ENCODE measurements at places on chromosomes 16 and 17.

GRCh38 chr16:57600048-57600835, 28.2 kb upstream of the ADGRG1 start:
- no peak for DNase-seq

GRCh38 chr17:76485569-76485968, 15.7 kb downstream of the RHBDF2 start:
- no peak for DNase-seq

DNA sequence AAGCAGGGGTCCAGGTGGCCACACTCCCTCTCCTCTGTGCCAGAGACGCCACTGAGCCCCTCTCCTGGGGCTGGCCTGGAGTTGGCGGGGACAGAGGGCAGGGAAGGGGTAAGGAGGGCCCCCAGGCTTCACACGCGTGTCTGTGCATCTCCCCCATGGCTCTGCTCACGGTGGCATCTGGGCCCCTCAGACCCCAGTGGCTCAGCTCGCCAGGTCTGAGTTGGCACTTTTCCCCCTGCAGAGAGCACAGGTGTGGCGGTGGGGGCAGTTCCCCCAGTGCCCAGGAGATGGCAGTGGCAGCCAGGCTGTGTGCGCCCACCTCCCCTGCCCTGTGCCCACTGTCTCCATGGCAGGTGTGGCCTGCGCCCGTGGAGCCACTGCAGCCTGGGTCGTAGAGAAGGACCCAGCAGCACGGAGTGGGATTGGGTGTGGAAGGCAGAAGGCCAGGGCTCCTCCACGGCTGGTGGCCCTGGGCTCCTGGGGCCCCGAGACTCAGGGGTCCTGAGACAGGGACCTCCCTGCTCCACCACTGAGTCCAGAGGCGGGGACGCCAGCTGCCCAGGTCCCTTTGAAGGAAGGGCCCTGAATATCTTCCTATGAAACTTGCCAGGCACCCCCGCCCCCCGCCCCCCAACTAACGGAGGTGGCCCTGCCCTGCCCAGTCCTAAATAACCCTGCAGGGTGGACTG, 4.3 kb upstream of the APRT start:
- no peak for DNase-seq

GRCh38 chr17:7204828-7205461, 14.7 kb downstream of the DLG4 start:
- DNase-seq, result peak; percentile 73

DNA sequence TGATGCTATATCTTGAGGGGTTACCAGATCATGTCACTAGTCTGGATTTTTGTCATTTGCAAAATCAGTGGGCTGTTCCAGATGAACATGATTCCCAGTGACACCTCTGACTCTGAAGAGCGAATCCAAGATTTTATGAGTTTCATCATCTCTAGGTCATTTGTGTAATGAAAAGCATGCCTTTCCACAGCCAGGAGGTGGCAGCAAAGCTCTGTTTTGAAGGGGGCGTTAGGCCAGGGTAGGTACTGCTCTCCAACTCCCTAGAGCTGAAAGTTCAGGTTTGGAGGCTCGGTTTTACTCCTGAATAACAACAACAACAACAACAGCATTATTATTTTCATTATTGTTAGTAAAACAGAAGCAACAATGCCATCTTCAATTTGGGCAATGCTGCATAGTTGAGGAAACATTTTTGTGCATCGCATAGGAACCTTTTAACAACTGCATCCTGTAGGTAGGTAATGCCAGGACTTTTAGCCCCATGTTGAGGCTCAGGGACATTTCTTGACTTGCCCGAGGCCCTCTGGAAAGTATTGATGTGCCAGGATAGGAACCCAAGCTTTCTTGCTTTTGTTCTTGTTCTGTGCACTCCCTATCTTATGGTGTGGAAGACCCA, 77.0 kb downstream of the MYH13 start:
- DNase-seq, result peak; percentile 47

GRCh38 chr17:78748730-78749317, 33.2 kb downstream of the CYTH1 start:
- DNase-seq, result no peak

DNA sequence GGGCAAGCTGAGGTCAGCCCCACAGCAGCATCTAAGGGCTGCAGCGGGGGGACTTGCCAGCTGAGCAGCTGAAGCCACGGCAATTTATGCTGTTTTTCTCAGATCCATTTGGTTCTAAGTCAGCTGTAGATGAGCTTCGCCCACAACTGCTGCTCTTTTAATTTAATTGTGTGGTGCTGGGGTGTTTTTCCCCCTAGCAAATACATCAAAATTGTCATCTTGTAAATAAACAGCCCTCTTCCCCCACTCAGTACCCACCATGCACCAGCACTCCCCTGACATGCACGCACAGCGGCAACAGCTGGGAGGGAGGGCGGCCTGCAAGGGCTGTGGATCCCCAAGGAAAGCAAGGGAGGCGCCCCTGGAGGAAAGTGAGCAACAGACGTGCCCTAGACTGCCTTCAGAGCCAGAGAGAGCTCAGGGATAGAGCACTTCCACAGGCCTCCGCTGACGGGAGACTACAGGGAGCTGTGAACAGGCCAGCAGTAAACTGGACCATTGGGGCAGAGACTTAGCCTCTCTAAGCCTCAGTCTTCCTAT, 149.5 kb downstream of the TMEM132E start:
- DNase-seq, result no peak

- no peak for DNase-seq
Observed at GRCh38 chr16:57785924-57786323, 16.4 kb downstream of the KIFC3 start.

DNA sequence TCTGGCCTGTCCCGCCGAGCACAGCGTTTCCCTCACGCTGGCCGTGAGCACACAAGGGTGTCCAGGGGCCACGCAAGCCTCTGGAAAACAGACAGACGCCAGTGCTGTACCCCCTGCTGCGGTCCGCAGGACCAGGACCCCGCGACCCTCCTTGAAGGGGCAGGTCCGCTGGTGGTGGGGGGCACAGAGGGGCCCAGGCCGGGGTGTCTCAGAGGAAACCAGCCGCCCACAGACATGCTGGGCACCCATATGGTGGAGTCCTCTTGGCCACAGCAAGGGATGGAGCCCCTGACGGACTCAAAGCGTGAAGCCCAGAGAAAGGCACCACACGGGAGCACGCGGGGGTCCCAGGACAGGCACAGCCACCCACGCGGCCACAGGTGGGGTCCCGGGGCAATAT, 34.4 kb downstream of the METRNL start:
- DNase-seq, result no peak

DNA sequence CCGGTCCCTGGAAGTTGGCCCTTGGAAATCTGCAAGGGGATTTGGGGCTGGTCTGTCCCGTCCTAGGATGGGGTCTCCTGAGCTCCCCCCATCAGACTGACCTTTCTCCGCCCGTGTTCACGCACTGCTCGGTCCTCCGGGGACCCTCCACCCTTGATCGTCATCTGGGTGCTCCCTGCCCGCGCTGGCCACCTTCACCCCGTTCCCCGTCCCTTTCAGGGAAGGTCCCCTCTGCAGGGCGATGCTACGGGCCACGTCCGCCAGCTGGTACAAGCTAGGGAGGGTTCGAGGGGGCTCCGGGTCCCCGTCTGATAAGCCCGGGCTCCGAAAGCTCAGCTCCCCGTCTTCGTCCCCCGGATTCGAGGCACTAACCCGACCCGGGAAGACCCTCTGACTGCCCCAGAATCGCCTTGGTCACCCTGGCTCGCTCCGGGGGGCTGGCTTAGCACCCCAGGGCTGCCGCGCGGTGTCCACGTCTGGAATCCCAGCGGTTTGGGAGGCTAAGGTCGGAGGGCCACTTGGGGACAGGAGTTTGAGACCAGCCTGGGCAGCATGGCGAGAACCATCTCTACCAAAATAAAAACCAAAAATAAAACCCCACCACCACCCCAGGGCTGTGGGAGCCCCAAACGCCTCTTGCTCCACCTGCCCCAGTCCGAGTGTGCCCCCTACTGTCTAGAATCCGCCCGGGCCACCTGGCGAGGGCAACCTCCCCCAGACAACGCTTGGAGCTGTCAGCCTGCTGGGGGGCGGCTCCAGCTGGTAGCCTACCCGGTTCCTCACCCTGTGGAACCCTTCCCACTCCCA, 1.1 kb upstream of the SLC43A2 start:
- no peak for DNase-seq

GRCh38 chr17:76677406-76677805, 33.4 kb downstream of the MXRA7 start:
- DNase-seq, result no peak

- no peak for DNase-seq
Observed at GRCh38 chr17:10657879-10658278, 770 bp upstream of the MYH3 start.

DNA sequence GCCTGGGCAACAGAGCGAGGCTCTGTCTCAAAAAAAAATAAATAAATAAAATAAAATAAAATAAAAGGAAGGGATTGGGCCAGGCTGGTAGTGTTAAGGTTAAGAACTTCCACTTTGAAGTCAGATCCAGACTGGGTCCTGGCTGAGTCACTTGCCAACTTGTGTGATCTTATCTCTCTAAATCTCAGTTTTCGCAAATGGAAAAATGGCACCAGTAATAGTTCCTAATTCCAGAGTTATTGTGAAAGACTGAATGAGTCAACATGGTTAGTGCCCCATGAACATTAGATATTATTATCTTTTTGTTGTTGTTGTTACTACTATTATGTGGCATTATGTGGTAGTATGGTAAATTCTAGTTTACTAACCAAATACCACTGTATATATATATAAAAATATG, 188.0 kb upstream of the AXIN2 start:
- DNase-seq, result no peak

- DNase-seq, result no peak
Observed at GRCh38 chr17:55743103-55743679, 7.7 kb upstream of the PCTP start.

DNA sequence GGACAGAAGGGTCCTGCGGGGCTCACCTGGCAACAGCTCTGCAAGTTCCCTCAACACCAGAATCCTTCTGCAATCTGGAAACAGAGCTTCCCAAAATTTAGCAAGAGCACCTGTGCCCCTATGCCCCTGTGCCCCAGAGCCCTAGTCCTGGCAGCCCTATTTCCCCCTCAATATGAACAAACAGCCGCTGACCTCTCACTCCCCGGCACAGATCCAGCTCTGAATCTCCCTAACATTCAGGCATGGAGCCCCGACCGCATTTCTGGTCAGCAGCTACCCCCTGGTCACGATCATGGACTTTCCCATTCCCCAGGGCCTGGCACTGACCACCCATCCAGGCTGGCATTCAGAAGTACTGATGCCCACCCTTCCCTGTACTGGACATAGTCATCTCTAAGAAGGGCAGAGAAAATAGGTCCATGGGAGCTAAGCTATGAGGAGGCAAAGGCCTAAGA, 110.8 kb upstream of the SMURF2 start:
- no peak for DNase-seq

DNA sequence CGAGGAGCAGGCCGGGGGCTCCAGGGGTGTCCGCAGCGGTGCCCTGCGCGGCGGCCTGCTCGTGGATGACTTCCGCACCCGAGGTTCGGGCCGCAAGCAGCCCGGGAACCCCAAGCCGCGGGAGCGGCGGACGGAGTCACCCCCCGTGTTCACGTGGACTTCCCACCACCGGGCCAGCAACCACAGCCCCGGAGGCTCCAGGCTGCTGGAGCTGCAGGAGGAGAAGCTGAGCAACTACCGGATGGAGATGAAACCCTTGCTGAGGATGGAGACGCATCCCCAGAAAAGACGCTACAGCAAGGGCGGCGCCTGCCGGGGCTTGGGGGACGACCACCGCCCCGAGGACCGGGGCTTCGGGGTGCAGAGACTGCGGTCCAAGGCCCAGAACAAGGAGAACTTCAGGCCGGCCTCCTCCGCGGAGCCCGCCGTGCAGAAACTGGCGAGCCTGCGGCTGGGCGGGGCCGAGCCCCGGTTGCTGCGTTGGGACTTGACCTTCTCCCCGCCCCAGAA, 75.8 kb downstream of the KLHDC4 start:
- DNase-seq, result no peak
